Activated CD4-positive, CD25-positive, alpha-beta regulatory T cell treated with anti-CD3 and anti-CD28 coated beads, Interleukin-2, amount 50 U/mL, for 16 hours (primary cell): ENCODE measurements at places on chromosomes 7 and 10.

DNA sequence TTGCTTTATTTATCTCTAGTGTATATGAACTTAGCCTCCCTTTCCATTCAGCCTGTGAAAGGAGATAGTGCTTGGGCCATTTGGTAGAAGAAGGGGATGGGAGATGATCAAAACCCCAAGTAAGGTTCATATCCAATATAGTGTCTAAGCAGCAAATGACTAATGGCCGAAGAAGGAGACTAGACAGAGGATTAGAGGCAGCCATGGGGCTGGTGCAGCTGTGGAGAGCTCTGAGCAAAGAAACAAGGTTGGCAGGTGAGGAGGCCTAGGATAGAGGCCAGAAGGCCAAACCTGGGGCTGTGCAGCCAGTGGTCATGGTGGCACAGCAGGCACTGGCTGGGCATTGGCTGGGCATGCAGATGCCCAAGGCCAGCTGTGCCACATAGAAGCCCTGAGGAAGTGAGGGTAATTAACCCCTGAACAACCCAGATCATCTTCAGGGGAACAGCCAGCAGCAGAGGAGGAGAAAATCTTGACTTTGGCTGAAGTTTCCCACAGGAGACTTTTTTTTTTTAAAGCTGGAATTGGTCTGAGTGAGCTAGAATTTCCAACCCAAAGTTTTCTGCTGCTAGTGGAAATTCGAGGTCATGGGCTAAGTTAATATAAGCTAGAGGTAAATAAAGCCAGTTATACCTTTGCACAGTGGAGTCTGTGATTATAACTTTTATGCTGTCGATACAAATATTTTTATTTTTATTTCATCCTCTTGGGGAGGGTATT lies 10.3 kb upstream of the CPA1 start:
- no peak for DNase-seq

DNA sequence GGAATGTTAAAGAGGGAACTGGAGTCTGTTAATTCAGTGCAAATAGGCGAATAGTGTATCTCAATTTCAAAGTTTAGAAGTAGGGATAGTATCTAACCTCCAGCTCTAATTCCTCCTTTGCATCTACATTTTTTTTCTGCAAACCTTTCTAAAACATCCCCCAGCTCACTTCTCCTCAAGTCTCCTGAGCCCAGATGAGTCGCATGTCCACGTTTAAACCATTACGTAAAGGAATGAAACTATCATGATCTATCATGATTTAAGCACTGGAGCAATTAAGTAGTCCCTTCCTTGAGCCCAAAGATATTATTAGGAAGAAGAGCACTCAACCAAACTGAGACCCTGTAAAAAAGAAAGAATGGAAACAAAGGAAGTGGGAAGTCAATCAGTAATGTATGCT lies 29.9 kb downstream of the GPR22 start:
- DNase-seq, result no peak

DNA sequence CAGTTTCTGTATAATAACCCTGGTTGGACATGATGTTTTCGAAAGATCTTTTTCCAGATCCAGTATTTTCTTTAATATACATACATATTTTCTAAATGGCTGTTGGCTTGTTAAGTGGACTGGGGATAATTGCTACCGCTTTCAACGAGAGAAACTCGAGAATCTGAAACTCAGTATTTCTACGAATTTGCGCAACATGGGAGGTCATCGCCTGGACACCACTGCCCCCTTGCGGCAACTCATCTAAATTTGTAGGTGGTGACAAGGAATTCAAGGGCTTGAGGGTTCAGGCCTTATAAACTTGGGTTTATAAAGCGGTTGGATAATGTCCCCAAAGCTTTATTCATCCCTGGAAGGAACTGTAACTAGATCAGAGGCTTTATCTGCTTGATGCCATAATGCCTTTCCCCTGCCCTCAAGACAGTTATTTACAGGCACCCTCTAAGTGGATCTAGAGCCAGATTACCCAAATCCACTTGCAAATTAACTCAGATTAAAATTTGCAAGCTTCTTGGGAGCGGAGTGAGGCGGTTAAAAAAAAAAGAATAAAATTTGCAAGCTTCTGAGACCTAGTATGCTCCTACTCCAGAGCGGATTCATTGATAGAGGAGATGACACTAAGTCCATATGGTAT lies 21.3 kb upstream of the KCNK18 start:
- peak; percentile 34 for DNase-seq

DNA sequence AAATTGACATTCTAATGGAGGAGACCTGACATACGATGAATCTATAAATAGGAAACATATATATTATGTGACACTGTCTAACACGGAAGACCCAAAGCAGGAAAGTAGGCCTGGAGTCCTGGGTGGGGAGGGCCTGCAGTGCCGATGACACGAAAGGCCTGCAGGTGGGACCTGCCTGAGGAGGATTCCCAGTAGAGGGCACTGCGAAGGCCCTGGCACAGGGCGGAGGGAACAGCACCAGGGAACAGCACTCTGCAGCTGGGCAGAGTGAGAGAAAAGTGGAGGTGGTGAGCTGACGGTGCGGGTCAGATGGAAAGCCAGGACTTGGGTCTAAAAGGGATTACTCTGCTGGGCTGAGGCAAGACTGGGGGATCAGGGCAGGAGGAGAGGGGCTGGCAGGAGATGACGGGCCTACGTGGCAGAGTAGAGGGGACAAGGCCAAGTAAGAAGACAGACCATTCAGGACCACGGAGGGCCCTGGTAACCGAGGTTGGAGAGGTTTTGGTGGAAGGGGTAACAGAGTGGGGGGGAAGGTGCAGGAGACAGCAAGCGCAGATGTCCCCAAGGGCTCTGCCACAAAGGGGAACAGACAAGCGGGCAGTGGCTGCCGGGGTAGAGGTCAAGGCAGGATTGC lies 8.1 kb downstream of the ZNF746 start:
- DNase-seq, result no peak
